ENCODE measurements at places on chromosomes 5 and 9.

DNA sequence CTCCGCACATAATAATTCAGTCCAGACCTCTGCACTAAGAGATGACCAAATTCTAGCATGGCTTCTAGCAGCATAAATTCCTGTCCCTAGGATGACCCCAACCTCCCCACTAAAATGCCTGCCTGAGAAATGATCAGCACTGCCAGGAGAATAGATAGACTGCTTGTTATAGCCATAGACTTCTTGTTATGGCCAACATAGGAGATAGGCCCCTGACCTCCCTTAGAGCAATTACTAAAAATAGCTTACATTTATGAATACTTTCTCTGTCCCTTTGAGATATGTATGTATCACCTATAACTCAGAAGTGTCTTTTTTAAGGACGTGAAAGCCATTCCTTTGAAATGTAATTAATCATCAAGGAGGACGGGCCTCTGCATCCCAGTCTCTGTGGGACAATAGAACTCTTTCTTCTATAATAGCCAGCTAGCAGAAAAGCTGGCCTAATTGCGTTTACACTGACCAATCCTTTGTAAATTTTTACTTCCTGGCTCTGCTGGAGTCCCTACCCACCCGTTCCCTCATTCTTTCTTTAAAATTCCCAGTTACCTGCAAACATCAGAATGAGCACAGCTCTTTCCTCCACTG lies 1002.7 kb downstream of the CDH18 start:
- no peak for DNase-seq

DNA sequence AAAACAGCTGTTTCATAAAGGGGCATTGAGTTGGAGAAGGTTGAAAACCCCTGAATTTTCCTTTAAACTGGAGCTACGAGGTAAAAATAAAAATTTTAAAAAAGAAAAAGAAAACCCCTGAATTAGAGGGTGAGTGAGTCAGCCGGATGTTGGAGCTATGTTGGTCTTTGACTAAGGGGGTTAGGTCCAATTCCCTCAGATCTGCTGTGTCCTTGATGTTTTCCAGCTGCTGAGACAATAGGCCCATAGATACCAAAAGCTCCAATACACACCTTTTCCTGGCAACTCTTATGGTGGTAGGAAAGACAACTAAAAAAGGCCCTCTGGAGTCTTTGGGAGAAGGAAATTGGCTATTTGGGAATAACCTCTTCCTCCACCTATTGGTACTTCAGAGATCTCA lies 79.4 kb upstream of the SAP30L start:
- DNase-seq = no peak

- DNase-seq = no peak
Observed at GRCh38 chr9:135136991-135137832, 49.7 kb downstream of the OLFM1 start.

GRCh38 chr9:129032541-129033159 lies 3.8 kb upstream of the MIGA2 start:
- no peak for DNase-seq

- DNase-seq = no peak
Observed at GRCh38 chr9:81851340-81851739, 76.9 kb upstream of the SPATA31D4 start.

DNA sequence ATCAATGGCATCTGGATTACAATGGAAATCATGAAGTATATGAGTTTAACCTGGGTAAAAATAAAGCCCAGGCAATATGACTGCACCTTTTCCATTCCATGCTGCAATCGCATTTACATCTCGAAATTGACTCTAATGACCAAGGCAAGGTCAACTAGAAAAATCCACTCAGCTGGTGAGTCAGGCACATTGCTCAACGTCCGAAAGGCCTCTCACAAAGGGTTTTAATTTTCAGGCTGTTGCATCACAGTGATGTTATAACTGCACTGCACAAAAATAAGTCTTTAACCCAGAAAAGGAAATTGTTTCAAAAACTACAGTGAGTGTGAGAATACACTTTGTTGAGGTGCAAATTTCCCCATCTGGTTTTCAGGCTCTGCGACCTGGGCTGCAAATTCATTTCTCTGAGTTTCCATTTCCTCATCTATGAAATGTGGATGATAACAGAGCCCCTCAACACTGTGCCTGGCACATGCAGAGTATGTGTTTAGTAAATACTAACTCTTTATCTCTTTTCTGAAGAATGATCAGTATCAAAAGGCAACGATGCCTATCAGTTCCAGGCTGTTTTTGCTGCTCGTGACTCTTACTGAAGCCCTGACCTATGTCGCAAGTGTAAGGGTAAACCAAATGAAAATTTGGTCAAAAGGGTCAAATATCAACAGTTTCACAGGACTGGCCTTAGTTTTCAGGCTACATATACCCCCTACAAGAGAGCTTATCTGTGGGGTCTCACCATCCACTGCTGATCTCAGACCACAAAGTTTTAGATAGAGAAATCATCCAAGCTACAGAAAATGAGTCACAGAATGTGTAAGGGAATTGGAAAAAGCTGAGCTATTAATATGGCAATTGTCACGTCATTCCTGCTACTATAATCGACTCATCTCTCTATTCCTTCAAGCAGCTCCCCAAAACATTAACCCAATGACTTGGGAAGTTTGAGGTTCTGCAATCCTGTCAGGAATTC lies 4.1 kb downstream of the NFIL3 start:
- no peak for DNase-seq

- no peak for DNase-seq
Observed at GRCh38 chr9:13252852-13253251, 26.6 kb downstream of the MPDZ start.

GRCh38 chr5:6819521-6819920 lies 106.3 kb downstream of the TENT4A start:
- DNase-seq = no peak

GRCh38 chr5:76958991-76959767 lies 6.3 kb downstream of the CRHBP start:
- DNase-seq = no peak

- no peak for DNase-seq
Observed at GRCh38 chr5:53337827-53338226, 142.6 kb upstream of the FST start.

DNA sequence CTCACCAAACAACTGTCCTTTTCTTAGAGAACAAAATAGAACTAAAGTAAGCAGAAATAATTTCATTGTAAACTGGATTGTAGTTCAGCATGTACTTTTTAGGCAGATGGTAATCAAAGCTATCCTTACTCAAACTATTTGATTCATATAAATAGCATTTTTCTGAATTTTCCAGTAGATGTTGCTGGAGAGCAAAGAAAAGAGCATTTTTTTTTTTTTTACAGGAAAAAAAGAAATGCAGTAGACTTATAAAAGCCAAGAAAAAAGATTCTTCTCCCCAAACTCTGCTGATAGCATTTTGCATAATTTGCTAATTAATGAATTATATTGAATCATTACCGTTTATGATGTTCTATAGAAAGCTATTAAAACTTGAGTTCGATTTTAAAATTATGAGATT lies 715.3 kb upstream of the WWC1 start:
- DNase-seq = no peak

GRCh38 chr9:98852961-98853360 lies 45.5 kb downstream of the GALNT12 start:
- DNase-seq = no peak

DNA sequence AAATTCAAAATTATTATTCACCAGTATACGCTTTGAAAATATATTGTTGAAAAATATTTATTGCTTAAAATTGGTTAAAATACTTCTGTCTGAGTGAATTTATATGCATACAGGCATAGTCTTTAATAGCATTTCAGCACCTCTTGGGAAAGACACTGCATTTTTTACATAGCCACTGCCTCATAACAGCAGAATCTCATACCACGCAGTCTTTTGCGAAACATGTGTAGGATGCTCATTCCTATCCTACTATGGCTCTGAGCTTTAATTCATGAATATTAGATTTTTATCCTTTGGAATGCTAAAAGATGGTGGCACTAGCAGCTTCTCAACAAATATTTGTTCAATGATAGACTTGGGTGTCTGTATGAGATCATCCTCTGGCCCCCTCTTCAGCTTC lies 94.0 kb upstream of the SH3GL2 start:
- DNase-seq = no peak
